ENCODE measurements at places on chromosomes 2 and 18.

DNA sequence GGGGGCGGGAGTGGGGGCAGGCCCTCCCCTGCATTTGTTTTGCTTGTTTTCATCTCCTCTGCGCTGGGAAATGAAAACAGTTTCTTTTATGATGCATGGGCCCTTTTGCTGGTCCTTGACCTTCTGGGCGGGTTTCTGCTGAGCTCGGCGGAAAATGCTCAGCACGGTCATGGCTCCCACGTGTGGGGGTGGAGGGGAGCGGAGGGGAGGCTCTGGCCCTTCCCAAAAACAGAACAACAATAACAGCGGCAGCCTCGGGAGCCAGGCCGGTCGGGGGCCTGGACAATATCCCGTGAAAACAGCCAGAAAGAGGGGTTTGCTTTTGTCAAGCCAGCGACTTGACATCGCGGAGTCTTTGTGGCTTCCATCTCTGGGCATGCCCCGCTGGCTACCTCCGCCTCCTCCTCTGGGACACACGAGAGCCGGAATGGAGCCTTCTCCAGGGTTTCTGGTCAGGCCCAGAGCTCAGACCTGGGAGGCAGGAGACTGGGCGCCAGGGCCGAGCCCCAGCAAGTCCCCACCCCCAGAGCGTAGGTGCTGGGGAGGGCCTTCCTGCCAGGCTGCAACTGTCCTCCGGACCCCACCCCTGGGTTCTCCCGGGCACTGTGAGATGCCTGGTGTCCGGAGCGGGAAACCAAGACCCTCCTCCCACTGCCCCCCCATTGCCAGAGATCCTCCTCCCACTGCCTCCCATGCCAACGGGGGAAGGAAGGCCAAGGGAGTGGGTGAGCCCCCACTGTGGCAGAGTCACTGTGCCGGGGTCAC, 35.9 kb upstream of the SNED1 start:
- no peak for DNase-seq

DNA sequence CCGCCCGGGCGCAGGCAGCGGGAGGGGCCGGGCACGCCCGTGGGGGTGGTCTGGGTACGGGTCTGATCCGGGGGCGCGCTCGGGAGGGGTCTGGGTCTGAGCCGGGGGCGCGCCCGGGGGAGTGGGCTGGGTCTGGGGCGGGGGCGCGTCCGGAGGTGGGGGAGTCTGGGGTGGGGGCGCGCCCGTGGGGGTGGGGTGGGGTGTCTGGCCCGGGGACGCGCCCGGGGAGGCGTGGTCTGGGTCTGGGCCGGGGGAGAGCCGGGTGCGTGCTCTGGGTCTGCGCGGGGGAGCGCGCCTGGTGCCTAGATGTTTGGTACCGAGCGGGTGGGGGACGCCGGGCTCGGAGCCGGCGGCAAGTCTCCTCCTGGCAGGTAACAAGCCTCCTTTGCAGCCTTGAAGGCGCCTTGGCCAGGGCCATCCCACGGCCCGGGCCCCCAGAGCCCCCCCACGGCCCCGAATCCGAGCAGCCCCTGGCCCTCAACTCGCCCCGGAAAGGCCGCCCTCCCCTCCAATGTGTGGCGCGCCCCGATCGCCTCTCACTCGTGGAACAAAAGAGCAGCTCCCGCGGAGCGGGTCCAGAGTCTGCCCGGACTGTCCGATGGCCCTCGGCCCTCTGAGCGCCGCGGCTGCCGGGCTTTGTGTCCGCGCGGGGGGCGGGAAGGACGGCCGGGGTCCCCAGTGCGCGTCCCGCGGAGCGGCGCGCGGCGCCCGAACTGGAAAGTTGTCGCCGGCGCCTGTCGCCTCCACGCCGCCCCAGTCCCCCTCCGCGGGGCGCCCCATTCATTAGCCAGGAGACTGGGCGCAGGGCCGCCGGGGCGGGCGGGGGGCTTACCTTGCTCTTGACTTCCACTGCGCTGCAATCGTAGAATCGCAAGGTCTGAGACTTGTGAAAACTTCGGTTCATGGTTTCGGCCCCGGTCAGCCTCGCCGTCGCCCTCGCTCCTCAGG, 595 bp downstream of the PARD6G start:
- DNase-seq: no peak

DNA sequence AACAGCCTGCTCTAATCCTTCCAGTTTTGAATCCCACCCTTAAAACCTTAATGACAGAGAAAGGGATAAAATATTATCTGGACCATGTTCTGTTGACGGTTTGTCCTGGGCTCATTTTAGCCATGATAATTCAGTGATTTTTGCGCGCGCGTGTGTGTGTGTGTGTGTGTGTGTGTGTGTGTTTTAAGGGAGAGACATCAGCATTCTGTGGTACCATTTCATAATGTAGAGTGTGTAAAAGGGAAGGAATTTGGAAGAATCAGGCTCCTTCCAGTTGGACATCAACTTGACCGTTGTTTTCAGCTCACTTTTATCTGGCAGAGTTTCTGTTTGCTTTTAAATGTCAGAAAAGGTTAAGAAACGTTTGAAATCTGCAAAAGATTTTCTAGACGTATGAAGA, 535.5 kb downstream of the TNS1 start:
- no peak for DNase-seq

DNA sequence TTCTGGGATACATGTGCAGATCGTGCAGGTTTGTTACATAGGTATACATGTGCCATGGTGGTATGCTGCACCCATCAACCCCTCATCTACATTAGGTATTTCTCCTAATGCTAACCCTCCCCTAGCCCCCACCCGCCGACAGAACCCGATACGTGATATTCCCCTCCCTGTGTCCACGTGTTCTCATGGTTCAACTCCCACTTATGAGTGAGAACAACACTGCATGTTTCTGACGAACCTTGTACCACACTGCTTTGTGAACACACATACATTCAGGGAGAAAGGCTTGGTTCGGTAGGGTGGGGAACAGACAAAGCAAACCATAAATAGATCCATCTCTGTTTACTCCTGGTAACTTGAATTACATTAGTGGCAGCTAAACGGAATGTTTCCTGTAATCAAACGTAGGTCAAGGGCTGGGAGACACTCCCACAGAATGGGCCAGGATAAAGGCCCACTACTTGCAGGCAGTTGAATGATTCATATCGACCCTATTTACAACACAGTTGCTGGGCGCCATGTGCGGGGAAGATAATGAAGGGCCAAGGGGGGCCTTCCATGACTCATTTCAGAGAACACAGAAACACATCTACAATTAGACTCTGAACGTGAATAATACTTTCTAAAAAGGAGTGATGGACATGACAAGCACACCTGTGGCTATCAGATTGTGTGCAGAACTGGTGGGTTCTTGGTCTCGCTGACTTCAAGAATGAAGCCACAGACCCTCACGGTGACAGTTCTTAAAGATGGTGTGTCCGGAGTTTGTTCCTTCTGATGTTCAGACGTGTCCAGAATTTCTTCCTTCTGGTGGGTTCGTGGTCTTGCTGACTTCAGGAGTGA, 56.8 kb upstream of the KIDINS220 start:
- DNase-seq: no peak

GRCh38 chr18:61336766-61337165, 3.5 kb downstream of the CDH20 start:
- DNase-seq: no peak

- no peak for DNase-seq
Measured at GRCh38 chr18:3623769-3624545, 174.0 kb downstream of the TGIF1 start.

DNA sequence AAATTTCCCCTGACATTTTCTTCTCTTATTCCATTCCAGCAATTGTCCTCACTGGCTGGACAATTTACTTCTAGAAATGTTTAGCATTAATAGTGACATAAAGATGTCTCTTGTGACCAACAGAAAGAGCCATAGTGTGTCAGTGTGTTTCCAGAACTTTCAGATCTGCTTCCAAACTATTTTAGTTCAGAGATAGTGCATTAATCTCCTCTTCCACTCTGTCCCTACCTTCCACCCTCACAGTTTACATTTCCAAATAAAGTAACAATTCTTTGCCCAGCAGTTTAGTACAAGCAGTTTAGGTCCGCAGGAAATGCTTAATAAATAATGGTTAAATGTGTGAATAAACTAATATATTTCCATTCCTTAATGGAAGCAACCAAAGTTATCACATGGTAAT, 24.5 kb upstream of the RAPGEF4 start:
- no peak for DNase-seq

GRCh38 chr18:5414546-5414945, 119.0 kb upstream of the ZBTB14 start:
- no peak for DNase-seq

DNA sequence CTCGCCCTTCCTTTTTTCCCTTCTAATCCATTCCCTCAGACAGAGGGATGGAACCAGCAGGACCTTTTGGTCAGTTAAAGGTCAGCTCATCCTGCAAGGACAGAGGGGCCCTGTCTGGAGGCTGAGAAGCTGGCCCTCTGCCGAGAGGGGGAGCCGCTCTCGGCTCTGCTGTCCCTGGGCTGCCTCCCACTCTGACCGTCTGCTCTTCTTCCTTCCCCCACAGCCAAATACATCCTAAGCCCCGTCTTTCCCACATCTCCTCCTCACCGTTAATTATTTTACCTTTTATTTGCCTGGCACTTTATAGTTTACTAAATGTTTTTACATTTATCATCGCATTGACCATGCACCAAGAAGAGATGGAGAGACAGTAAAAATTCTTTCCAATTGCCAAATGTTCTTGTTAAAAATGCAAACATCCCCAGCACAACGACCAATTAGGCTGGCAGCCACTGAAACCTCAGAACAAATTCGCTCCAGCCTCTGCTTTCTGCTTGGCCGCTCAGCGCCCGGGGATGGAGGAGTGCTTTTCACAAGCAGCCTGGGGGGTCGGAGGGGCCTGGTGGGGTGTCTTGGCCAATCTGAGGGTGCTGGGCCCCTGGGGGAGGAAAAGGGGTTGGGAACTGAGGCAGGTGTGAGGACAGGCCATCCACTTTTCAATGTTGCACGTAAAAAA, 123.7 kb downstream of the TNS1 start:
- no peak for DNase-seq

DNA sequence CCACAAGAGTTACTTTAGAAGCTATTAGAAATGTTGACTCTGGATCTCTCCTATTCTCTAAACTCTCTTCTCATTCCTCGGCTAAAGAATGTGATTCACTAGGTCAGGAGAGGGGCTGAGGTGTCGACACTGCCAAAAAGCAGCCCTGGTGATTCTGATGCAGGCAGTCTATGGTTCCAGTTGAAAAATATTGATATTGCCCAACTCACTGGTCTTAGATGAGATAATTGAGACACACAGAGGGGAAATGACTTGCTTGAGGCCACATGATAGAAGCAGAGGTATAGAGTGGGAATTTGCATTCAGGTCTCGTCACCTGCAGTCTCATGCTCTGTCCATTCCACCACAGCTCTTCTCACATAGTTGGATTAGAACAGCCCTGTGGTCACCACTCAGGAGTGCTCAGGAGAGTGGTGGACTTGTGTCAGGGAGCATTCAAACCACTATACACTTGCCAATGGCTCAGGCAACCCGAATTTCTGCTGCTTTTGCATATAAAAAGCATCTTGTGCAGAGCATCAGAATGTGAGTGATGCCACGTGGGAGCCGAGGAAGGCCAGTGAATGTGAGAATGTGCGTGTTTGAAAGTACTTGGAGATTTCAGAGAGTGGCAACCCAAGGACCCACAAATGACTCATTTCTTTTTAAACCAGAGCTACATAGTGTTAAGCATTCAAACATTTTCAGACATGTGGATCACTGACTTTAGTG, 65.1 kb upstream of the CTLA4 start:
- no peak for DNase-seq

DNA sequence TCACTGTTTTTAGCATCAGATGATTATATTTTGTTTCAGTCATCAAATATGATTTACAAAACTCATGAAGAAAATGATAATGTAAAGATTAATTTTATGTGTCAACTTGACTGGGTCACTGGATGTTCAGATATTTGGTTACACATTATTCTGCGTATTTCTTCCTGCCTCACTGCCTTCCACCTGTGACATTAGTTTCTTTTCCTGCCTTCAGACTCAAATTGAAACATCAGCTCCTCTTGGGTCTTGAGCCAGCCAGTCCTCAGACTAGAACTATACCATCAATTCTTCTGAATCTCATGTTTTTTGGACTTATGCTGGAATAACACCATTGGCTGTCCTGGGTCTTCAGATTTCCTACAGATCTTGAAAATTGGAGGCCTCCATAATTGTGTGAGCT, 96.7 kb downstream of the ZNF385B start:
- DNase-seq: no peak

GRCh38 chr2:151560289-151560688, 150.6 kb downstream of the RIF1 start:
- no peak for DNase-seq

DNA sequence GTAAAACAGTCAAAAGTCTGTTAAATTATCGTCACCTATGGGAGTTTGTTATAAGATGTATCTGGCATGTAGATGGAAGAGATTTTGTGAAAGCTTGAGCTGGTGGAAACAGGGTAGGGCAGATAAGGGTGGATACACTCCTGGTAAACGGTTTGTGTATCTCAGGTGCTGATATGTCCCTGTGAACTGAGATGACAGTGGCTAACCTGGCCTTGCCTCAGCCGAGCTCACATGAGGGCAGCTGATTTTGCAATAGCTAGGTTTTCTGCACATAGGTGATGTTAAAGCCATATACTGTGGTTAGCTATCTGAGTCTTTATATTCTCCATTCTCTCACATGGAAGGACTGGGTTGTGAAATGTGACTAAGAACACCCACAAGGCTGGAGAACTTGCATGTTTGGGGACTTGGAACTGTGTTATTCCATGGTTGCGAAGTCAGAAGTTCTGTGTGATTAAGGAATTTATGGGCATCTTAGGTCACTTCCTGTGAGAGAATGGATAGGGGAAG, 205.1 kb downstream of the TPGS2 start:
- no peak for DNase-seq

DNA sequence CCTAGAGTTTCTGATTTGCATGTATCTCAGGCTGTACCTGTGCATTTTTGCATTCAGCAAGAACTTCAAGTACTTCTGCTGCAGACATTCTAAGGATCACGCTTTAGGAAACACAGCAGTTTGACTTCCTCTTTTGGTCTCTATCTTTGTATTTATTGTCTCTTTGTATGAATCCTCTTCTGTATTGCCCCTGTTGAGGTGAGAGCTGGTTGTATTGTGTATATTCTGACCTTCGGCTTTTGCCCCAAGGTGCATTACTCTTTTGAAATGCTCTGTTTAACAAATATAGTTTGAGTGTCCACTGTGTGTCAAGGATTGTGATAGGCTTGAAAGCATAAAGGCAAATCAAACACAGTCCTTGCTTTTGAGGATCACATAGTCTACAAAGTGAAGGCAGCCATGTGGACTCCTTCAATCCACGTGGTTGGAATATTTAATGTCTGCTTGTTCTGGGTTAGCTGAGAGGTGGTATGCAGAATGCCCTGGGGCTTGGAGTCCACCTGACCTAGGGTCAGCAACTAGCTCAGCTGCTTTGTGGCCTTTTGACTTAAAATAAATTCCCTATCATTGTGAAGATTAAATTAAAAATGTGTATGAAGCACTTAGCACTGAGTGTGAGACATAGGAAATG, 108.1 kb downstream of the LYPD6 start:
- no peak for DNase-seq

- DNase-seq: no peak
Measured at GRCh38 chr18:21051620-21052019, 60.0 kb downstream of the ROCK1 start.

- no peak for DNase-seq
Measured at GRCh38 chr2:174121612-174122011, 126.7 kb downstream of the OLA1 start.

- DNase-seq: no peak
Measured at GRCh38 chr18:13374468-13375301, 156.1 kb downstream of the LDLRAD4 start.

- no peak for DNase-seq
Measured at GRCh38 chr2:116879650-116880160, 934.8 kb upstream of the DDX18 start.

Data from AML-193 (cell line).